ENCODE measurements at places on chromosomes 11 and 22.

GRCh38 chr22:39489094-39490068 lies 12.7 kb upstream of the MIEF1 start:
- DNase-seq = no peak

- DNase-seq = no peak
These were observed 1078.7 kb downstream of the TBC1D22A start for GRCh38 chr22:47841156-47841555.

- DNase-seq = no peak
These were observed 232.1 kb downstream of the C11orf87 start for GRCh38 chr11:109654091-109654490.

DNA sequence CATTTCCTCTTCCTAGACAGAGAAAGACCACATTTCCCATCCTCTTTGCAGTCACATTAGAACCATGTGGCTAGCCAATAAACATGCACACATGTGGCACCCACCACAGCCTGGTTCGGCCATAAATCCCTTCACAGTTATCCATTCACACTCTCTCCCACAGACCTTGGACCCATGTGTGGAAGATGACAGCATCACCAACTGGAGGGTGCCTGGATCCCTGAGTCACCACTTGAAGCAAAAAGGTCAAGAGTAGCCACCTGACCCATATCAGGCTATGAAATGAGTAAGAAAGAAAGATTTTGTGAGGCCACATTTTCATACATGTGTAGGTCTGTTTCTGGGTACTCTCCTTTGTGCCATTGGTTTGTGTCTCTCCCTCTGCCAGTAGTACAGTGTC lies 9.0 kb upstream of the TMEM121B start:
- DNase-seq = no peak

- peak; percentile 2 for DNase-seq
These were observed 39.4 kb downstream of the IRAG1 start for GRCh38 chr11:10653946-10654810.

DNA sequence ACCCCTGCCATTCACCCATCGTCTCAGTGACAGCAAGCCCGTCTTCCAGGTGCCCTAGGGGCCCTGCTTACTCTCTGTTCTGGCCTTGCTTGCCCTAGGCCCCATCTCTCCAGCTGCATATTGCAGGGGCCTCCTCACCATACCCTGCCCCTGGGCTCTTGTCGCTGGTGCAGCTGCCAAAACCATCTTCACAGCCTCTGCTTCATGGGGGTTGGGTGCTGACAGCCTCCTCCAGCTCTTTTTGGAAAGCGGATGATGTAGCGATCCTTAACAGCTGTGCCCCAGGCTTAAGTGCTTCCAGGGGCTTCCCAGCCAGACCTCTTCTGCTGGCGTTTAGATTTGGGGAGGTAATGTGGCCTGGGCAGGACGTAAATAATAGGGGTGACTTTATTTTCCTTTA lies 61.2 kb upstream of the SUSD2 start:
- no peak for DNase-seq

GRCh38 chr11:56693428-56693827 lies 5.5 kb upstream of the OR9G1 start:
- DNase-seq = no peak

DNA sequence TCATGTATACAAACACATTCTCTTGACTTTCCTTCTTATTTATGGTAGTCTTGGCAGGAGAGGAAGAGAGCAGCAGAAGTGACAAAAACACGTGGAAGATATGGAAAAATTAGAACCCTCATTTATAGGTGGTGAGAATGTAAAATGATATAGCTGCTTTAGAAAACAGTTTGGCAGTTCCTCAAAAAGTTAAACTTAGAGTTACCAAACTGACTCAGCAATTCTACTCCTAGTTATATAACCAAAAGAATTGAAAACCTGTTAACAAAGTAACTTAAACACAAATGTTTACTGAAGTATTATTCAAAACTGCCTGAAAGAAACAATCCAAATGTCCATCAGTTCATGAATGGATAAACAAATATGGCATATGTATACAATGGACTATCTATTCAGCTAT lies 16.8 kb downstream of the NUCB2 start:
- DNase-seq = no peak

DNA sequence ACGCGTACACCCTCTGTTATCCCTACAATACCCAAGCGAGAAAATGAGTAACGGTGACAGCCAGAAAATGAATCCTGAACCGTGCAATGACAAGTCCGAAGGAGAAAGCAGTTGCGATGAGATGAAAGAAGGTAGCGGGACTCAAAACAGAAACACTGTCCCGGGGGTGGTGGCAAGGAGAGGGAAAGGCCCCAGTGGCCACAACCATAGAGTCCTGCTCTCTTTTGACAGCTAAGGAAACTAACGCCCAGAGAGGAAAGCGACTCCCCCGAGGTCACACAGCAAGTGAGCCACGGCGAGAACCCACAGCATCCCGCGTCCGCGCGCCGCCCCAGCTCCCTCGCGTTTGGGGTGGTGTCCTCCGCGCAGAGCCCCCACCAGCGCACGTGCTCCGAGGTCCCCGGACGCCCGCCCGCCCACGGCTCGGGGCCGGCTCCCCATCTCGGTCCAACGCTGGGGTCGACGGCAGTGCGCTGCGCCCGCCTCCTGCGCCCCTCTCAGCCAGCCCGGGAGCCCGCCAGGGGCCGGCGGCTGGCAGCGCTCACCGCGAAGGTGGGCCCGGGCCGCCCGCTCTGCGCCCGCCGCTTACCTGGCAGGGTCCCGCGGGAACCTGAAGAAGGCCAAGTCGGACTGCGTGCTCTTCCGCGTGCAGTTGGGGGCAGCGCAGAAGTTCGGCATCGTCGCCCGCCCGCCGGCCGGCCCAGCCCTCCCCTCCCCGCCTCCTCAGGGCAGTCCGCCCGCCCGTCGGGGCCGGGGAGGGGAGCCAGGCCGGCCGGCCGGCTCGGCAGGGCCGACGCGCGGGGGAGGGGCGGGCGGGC lies 564 bp downstream of the THAP12 start:
- no peak for DNase-seq

- DNase-seq = no peak
These were observed 14.1 kb downstream of the WT1 start for GRCh38 chr11:32420937-32421901.

DNA sequence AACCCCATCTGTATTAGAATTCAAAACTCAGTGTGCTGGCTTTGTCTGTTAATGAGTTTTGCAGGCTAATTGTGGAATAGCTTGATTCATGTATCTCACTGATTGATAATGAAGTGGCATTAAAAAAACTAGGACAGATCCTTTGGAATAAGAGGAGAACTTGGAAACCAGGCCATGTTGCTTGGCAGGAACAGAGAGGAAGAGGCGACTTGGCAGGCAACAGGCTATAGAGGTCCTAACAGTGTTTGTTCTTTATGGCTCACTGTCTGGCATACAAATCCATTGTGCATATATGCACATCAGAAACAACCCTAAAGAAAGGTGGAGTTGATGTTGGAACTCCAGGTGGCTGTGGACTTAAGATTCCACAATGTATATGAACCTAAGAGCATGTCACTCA lies 17.4 kb upstream of the OR9I1 start:
- DNase-seq = no peak

- no peak for DNase-seq
These were observed 498.8 kb downstream of the TMEM135 start for GRCh38 chr11:87536565-87536964.

- no peak for DNase-seq
These were observed 6.8 kb downstream of the AP2A2 start for GRCh38 chr11:932435-932834.

- DNase-seq = no peak
These were observed 2.1 kb downstream of the SLC35E4 start for GRCh38 chr22:30637701-30638114.

GRCh38 chr11:45410391-45411227 lies 124.5 kb upstream of the SYT13 start:
- no peak for DNase-seq

DNA sequence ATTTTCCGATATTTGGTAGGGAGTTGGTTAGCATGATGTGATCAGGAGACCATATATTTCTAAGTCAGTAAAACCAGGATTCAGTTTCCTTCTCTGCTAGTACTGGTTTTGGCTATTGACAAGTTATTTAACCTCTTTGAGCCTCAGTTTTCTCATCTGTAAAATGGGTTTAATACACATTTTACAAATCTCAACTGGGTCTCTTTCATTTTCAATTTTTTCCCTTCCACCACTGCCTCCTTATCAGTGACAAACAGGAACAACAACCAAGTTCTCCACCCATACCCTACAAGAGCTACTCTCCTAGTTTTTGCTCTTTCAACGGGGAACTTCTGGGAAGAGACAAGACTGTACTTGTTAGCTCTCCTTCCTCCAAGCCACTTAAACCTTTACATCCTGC lies 6.2 kb upstream of the APLP2 start:
- no peak for DNase-seq

DNA sequence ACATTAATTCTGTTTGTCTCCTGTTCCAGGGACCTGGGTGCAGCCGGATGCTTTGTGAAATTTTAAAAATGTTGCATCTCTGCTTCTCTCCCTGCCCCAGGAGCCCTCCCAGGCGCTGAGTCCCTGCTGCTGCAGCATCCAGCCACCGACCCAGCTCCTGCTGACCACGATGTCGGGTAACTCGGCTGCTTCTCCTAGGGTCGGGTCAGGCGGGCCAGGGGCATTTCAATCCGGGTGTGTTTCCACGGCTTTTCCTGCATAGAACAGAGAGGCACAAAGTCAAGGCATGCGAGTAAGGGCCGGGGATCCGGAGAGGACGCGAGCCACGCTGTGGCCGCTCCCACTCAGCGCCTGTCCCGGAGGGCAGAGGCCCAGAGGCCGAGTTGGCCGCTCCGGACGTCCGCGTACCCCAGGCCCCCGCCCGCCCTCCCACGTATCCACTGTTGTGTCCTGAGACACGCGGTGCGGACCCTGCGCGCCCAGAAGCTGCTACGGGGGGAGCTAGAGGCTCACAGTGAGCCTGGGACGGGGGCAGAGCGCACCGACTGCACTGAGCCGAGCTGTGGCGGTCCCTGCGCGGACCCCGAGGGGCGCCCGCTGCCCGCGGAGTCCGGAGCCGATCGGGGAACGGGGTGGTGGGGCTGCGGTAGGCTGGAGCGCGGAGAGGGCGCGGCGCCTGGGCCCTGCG lies at the start of gene POU2AF3:
TSS of gene POU2AF3 (plus strand) at position 134 of the 688 bp plus-strand sequence. CDS start at position 170, 36 bp downstream.
- DNase-seq = no peak

DNA sequence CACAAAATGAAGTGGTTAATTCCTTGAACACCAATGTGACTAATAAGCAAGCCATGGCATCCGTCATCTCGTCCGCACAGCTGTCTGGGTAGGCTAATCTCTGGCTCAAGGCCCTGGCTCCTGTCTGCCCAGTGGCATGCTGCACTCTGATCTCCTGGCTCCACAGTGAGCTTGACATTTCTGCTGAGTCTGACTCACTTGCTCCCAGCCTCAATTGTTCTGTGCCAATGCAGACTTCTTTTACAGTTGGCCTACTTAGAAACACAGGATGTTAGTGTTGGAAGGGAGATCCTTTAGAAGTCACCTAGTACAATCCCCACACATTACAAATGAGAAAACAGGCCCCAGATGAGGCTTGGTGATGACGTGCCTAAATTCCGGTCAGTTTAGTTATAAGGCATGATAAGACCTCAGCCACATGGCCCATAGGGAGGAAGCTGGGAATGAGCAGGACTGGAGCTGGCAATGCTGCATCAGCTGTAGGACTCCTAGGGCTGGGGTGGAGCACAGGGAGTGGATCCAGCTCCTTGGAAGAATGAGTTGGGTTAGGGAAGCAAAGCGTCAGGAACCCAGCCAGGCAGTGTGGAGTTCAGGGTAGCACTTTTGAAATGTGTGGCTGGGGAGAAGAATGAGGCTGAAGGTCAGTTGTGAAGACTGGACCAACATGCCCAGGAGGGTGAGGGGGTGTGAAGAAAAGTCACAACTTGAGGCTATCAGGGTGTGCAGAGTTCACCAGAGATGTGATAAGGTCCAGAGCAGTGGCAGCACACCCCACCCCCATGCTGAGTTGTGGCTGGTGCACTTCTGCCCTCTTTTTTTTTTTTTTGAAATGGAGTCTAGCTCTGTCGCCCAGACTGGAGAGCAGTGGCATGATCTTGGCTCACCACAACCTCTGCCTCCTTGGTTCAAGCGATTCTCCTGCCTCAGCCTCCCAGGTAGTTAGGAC lies 70.2 kb upstream of the EED start:
- DNase-seq = no peak

DNA sequence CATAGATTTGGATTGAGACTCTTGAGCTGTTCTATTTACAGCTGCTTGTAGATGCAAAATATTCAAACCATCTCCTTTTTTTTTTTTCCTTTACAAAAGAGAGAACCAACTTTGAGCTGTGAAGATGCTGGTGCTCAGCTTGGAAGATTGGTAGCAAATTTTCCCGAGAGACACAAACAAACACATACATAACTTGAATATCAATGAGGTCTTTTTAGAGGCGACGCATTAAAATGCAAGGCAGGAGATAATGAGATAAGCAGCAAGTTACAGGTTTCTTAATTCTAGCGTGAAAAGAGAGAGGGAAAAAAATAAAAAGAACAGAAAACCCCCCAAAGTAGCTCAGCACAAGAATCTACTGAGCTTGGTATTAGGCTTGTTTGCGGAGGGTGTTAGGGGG lies 247.0 kb upstream of the SORL1-AS1 start:
- no peak for DNase-seq

GRCh38 chr11:116454020-116454645 lies 318.7 kb downstream of the BUD13 start:
- no peak for DNase-seq

DNA sequence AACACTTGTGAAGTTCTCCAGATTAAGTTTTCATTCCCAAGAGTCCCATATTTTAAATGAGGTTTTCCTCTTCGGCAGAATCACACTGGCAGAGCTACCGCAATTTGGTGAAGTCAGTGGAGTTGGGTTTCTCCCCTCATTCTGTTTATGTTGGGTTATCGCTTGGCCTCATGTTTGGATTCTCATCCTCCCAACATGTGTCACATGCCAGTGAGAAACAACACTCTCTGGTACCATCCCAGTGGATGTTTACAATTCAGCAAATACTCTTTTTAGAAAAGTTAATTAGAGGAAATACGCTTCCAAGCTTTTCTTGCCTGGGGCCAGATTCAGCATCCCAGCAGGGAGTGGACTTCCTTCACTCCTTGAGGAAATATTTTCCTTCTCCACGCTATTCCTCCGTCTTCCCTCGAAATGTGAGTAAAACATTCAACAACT lies 2.1 kb downstream of the PAMR1 start:
- DNase-seq = no peak

- no peak for DNase-seq
These were observed 79.3 kb downstream of the SGSM3 start for GRCh38 chr22:40449676-40450035.

Measured in stimulated activated naive CD4-positive, alpha-beta T cell (primary cell).